ENCODE measurements at places on chromosomes 2 and 18.

GRCh38 chr2:36235882-36236281 is 119.7 kb upstream of the CRIM1 start:
- DNase-seq, result no peak

DNA sequence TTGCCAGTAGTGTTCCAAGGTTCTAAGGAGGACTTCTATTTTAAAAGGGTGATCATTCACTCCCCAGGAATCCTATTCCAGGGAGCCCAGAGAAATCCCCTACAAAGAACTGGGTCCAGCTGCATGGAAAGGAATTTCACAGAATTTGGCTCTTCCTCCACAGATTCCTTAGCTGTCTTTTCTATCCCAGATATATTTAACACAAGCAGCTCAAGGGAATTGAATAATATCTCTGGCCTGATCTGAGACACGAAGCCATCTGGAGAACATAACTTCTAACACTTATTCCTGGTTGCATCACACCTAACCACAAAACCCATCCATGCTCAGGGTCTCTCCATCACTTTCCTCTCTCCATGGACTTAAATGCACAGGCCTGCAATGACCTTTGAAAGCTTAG is 306.7 kb upstream of the ACVR2A start:
- no peak for DNase-seq

DNA sequence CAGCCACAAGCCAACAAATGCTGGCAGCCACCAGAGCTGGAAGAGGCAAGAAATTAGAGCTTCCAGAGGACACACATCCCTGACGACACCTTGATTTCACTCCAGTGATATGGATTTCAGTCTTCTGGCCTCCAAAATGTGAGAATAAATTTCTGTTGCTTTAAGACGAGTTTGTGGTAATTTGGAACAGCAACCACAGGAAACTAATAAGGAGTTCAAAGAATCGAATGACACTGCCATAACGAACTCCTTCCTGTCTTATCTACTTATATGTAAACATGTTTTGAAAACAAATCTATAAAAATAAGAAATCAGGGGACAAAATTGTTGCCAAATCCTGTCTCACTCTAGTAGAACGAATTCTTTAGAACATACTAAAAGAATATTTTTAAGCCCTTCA is 75.8 kb downstream of the GRB14 start:
- DNase-seq, result no peak

DNA sequence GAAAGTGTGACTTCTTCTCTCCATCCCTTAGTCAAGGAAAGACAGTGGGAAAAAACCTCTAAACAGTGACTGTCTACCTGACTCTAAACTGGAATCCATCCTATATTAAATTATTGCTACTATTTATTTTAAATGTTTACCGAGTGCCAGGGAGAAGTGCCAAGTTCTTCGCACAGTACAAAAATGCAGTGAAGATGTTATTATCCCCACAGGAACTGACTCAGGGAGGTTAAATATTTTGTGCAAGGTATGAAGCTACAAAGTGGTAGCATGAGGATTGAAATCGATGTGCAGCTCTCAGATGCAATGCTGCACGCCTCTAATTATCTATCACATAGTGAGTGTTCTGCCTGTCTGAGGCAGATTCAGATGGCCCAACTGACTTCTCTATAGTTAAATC is 91.1 kb downstream of the MEP1B start:
- no peak for DNase-seq

DNA sequence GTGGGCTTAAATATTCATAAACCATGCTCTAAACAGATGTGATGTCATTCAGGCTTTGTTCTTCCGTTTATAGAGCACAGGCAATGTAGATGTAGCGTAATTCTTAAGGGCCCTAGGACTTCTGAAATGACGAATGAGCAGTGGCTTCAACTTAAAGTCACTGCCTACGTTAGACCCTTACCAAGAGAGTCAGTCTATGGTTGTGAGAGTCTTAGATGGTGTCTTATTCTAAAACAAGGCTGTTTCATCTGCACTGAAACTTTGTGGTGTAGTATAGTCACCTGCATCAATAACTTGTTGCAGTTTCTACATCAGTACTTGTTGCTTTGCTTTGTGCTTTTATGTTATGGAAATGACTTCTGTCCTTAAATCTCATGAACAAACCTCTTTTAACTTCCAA is 56.0 kb downstream of the PIK3C3 start:
- no peak for DNase-seq

- DNase-seq, result no peak
These were observed 158.4 kb downstream of the GALNT14 start for GRCh38 chr2:30979822-30980245.

Data from activated naive CD8-positive, alpha-beta T cell treated with anti-CD3 and anti-CD28 coated beads, Interleukin-2, amount 50 U/mL, for 16 hours (primary cell).